ENCODE measurements at places on chromosomes 2 and 18.

- DNase-seq: no peak
Measured at GRCh38 chr18:13625843-13626543, 100.4 kb downstream of the FAM210A start.

GRCh38 chr2:240586919-240587800 lies 626 bp downstream of the CAPN10 start:
- DNase-seq: peak; percentile 34

DNA sequence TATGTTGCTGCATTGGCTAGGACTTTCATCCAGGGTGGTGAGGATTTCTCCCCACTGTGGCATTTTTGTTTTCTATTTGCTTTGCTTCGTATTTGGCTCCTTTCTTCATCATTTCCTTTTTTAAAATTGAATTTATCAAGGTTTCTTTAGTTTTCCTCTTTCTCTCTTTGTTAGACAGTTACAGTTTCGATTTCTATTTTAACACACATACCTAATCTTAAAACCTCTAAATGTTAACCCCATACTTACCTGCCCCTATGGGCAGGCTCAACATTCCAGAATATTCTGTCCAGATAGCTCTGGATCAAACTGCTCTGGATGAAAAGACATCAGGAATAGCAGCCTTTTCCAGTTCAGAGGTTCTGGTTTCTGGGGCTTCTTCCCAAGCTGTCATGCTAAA lies 49.2 kb downstream of the DIPK1C start:
- no peak for DNase-seq

GRCh38 chr18:3449512-3450011 lies 410 bp upstream of the TGIF1 start:
- DNase-seq: peak; percentile 68

GRCh38 chr2:27795093-27795834 lies 23.7 kb downstream of the MRPL33 start:
- DNase-seq: no peak

DNA sequence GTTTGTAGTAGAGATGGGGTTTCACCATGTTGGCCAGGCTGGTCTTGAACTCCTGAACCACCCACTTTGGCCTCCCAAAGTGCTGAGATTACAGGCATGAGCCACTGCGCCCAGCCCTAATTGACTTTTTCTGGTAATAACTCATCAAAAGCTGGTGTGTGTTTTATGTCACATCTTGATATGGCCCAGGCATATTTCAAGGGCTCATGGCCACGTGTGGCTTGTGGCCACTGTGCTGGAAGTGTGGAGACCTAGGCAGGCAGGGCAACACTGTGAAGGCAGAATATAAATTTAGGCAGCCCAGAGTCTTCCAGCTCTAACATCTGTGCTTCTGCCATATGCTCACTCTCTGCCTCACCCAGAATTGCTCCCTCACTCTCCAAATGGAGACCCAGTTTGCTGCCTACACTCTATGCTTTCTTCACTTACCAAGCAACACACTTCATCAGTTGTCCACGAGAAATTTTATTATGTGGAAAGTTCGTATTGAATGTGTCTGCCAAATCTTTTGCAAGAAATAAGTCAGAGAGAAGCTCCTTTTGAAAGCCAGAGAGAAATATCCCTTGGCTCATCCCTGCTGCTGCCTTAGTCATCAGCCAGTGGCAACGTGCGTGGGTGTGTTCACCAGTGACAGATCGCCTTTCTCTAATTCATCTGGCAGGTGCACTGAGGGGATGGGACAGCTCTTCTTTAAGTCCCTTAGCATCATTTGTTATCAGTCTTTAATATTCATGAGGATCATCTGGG lies 129.4 kb upstream of the CXCR4 start:
- DNase-seq: no peak

DNA sequence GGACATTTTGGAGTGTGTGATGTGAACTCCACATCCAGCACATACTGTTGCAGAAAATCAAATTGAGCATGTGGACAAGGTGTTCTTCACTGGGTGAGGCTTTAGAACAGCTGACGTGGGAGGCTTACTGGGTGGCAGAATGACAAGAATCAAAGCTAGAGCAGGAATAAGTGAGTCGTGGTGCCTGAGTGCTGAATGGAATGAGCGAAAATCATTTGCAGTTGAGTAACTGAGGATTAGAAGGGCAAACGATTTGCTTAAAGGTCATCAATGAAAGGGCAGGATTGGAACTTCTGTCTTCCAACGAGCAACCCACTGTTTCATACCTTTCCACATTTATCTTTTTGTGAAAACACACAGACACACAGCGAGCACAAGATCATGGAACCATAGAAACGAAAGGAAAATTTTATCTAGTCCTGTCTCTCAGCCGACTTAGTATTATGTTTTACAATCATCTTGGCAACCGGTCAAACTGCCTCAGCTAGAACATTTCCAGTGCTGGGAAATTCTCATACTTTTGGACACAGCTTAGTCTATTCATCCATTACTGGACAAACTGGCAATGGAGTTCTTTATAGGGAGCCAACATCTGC lies 7.2 kb upstream of the DAW1 start:
- DNase-seq: no peak

GRCh38 chr2:188364033-188364630 lies 72.5 kb downstream of the GULP1 start:
- DNase-seq: no peak

DNA sequence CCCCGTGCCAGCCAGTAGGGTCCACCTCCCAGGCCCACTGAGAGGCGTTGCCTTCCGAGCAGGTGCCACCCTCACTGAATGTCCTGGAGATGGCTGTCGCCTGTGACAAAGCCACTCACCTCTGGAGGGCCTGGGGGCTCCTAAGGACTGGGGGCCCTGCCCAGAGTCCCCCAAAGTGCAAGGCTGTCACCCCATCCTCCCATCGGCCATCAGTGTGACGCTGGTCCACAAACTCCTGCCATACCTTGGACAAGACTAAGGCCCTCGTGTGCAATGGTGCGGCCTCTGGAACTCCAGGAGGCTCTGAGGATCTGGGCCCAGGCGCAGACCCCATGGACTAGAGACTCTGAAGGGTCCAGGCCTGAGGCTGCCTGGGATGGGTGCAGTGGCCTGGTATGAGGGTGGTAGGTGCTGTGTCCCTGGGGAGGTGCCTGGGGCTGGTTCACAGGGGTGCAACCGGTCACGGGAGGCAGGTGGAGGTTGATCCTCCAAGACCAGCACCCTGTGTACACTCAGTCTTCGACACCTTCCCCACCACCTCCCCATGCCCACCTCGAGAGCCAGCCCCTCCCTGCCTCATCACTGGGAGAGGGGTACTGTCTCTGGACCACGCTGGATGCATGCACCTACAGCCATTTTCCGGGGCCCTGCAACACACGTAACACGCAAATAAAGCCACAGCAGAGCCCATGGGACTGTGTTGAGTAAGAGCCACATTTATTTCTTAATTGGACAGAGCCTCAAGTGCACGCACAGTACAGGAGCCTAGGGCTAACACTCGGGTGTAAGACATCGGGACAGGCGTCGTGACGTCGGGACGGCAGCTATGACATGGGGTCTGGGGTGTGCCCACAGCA lies 21.6 kb downstream of the AQP12A start:
- no peak for DNase-seq

GRCh38 chr2:233059797-233060500 lies at the start of gene INPP5D:
Gene INPP5D (plus strand): TSS chr2:233060342. CDS start chr2:233060479, 137 bp downstream.
- DNase-seq: peak; percentile 60

DNA sequence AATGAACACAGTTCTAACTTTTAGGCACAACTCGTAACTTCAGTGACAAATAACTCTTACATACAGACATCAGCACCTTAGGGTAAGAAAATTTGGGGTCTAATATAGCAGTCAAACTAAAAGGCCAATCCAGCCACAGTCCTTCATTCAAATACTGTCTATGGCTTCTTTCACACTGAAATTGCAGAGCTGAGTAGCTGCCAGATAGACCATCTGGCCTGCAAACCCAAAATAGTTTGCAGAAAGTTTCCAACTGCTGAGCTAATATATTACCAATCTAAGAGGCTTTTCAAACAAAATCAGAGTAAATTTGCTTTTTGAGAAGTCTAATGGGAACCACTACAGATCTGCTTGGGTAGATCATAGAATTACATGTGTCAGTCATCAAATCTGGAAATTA lies 183.4 kb downstream of the GALR1 start:
- no peak for DNase-seq

GRCh38 chr2:144493027-144493809 lies 26.7 kb downstream of the ZEB2 start:
- no peak for DNase-seq

- DNase-seq: no peak
Measured at GRCh38 chr18:78207942-78208341, 771.7 kb upstream of the SALL3 start.

GRCh38 chr2:201460532-201460931 lies 9.0 kb downstream of the STRADB start:
- no peak for DNase-seq

DNA sequence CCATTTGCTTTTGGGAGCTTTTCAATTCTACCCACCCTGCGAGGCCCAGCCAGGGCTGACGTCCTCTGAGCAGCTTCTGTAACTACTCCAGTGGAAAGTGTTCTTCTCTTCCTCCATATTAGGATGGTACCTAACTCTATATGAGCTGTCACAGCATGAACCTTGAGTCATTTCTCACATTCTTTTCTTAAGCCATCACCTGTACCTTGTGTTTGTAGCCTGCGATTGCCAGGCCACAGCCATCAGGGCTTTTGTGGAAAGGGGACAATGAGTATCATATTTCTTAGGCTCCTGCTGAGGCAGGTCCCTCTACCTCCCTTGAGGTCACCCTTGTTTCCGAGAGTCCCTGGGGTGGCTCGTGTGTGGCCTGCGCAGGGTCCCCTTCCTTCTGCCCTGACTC lies 144.5 kb upstream of the DLX2 start:
- DNase-seq: no peak

- DNase-seq: no peak
Measured at GRCh38 chr2:236809716-236810115, 240.1 kb downstream of the ACKR3 start.

- DNase-seq: no peak
Measured at GRCh38 chr2:1590596-1591460, 153.5 kb downstream of the PXDN start.

DNA sequence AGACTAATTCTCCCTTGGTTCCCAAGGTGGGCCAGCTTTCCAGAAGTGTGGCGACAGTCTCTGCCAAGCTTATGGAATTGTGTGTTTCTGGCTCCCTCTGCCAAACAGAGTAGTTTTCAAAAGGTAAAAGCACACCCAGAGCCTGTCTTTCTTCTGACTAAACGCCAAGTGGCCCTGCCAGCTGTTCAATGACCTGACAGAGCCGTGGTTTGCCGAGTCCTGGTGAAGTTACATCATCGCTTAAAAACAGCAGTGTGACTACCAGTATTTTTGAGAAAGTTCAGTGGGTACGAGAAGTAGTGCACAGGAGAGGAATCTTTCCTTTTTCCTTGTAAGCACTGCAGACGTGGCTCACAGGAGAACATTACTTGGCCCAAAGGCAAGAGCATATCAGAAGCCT lies 1.9 kb downstream of the PER2 start:
- no peak for DNase-seq

DNA sequence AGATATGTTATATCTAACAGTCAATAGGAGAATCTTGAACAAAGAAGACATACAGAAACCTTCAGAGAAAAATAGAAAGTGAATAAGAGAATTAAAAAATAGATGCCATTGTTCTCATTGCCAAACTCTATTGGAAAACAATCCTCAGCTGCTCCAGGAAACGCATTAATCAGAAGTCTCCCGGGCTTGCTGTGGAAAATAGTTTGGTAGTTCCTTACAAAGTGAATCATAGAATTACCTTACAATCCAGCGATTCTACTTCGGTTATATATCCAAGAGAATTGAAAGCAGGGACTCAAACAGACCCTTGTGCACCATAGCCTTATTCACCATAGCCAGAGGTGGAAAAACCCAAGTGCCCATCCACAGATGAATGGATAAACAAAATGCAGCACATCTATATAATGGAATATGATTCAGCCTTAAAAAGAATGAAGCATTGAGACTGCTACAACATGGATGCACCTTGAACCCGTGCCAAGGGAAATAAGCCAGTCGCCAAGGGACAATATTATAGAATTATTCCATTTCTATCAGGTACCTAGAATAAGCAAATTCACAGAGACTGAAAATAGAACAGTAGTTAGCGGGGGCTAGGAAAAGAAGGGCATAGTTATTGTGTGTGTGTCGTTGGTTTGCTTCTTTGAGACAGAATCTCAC lies 21.9 kb upstream of the CHRNA1 start:
- no peak for DNase-seq

DNA sequence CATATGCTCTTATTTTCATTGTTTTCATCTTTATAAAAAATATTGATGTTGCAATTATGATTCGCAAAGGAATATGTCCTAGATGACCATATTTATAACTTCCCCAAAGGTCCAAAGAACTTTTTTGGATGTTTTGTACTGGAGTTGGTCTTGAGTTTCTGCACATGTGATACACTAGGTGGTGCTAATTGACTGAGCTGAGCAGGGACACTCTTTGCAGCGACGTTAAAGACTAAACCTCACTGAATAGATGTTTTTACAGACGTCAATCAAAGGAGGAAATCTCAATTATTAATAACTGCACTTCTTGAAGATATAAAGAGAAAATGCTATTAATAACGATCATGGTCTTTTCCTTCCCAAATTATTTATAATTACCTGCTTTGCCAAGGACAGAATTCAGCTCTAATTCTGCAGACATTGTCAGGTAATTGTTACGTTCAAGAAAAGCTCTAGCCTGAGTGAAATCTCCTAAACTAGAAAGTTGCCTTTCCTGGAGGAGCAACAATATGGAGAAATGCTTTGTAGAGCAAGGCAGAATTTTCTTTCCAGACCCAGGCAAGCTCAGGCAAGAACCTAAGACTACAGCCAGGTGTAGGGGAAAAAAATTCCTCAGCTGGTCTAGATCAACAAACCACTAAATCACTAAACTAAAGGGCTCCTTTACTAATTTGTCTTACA lies 119.3 kb upstream of the RBBP8 start:
- DNase-seq: no peak

DNA sequence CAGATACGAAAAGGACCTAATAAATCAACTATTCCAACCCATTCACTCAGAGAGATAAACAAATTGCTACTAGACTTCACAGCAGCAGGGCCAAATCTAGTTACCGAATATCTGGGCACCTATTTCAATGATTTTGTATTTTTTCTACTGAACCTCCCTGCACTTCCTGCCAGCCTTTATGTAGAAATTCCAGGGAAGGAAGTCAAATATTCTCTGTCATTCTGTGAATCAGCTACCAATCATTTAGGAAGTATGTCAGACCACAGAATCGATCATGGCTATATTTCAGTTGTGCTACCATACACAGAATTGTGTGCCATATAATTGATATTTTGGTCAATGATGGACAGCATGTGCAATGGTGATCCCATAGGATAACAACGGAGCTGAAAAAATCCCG lies 109.6 kb upstream of the SPOPL start:
- DNase-seq: no peak
